ENCODE measurements at places on chromosomes 2 and 18.

- DNase-seq: no peak
Measured at GRCh38 chr2:9360701-9361100, 62.6 kb downstream of the ITGB1BP1 start.

GRCh38 chr2:150475479-150476250 lies 11.8 kb downstream of the RND3 start:
- DNase-seq: no peak

DNA sequence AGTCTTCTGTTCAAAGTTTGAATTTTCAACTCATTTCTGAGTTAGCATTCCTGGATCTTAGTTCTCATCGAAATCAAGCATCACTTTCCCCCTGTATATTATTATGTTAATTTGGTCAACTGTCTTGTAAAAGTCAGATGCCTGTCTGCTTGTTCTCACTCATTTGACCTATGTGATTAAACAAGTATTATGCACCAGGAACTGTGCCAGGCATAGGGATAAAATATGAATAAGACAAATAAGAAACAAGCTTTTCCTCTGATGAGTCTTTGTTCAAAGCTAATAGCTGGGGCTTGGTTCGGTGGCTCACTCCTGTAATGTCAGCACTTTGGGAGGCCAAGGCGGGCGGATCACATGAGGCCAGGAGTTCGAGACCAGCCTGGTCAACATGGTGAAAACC lies 19.7 kb upstream of the EMILIN2 start:
- no peak for DNase-seq

DNA sequence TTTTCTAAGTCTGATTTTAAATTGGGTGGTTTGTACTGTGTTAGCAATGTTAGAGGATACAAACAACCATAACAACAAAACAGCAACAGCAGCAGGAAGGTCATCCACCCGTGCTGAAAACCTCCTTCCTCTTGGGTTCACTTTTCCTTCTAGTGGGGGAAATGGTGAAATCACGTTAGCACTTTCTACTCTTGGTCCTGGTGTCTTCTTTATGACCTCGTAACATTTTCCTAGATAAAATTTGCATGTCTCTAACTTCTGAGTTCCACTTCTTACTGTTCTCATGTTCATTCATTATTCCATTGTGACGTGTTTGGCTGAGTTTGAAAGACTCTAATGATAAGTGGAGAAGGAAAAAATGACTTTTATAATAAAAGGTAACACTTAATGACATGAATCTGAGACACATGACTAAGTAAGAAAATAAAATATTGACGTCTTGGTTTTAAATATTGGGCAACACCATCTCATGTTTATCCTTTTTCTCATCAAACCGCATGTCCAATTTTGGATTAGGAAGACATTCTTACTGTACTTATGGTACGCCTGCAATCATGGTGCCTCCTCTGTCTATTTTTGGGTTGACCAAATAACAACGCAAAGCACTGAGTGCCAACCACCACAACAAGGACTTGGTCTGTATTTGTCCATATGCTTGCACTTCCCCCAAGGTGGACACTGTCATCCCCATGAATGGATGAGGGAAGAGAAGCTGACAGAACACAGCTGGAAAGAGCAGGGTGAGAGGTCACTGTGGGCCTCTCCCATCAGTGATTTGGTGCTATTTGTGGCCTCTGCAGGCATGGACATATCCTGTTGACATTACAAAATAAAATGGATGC lies 25.7 kb upstream of the IL1R1 start:
- no peak for DNase-seq

GRCh38 chr2:221677688-221678087 lies 105.6 kb upstream of the EPHA4 start:
- DNase-seq: no peak
